ENCODE measurements at places on chromosomes 12 and 14.

GRCh38 chr14:99041141-99041819 is 230.7 kb downstream of the BCL11B start:
- no peak for DNase-seq

- DNase-seq, result no peak
These were observed at the start of gene SCNN1A for GRCh38 chr12:6375269-6376078. Gene SCNN1A (minus strand): TSS chr12:6375563. CDS start chr12:6374783, 780 bp downstream.

DNA sequence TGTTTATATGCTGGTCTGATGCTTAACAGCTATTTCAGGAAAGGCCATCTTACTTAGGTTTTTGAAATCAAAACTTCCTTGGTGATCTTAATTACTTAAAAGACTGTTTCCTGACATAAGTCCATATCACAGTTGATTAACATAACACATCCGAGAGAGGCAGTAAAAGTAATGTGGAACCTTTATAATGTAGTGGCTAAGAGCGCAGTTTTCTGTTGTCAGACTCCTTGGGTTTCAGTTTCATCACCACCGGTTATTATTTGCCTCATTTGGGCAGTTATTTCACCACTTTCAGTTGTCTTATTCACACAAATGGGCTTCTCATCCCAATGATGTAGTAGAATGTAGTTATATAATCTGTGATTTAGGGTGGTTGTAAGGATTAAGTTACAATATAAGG is 30.9 kb downstream of the TBC1D15 start:
- no peak for DNase-seq

DNA sequence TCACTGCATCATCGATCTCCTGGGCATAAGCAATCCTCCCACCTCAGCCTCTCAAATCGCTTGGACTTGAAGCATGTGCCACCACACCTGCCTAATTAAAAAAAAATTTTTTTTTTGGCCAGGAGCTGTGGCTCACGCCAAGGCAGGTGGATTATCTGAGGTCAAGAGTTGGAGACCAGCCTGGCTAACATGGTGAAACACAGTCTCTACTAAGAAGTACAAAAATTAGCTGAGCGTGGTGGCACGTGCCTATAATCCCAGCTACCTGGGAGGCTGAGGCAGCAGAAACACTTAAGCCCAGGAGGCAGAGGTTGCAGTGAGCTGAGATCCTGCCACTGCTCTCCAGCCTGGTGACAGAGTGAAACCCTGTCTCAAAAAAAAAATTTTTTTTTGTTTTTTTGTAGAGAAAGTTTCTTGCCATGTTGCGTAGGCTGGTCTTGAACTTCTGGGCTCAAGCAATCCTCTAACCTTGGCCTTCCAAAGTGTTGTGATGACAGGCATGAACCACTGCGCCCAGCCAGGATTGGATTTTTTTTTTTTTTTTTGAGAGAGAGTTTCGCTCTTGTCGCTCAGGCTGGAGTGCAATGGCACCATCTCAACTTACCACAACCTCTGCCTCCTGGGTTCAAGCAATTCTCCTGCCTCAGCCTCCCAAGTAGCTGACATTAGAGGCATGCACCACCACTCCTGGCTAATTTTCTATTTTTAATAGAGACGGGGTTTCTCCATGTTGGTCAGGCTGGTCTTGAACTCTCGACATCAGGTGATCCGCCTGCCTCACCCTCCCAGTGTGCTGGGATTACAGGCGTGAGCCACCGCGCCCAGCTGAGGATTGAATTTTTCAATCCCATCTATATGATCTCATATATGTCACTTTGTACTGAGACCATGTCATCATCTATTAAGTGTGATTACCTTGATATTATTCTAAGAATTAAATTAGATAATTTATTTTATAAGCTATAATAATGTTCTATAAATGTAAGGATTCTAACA is 12.4 kb downstream of the SLC2A3 start:
- no peak for DNase-seq

- no peak for DNase-seq
These were observed 581 bp downstream of the PITPNM2 start for GRCh38 chr12:123150275-123150743.

GRCh38 chr12:30823156-30823699 is 68.5 kb upstream of the CAPRIN2 start:
- DNase-seq, result no peak

- no peak for DNase-seq
These were observed 6.3 kb upstream of the NYNRIN start for GRCh38 chr14:24392325-24393091.

- no peak for DNase-seq
These were observed 28.9 kb upstream of the EML1 start for GRCh38 chr14:99764222-99764706.

DNA sequence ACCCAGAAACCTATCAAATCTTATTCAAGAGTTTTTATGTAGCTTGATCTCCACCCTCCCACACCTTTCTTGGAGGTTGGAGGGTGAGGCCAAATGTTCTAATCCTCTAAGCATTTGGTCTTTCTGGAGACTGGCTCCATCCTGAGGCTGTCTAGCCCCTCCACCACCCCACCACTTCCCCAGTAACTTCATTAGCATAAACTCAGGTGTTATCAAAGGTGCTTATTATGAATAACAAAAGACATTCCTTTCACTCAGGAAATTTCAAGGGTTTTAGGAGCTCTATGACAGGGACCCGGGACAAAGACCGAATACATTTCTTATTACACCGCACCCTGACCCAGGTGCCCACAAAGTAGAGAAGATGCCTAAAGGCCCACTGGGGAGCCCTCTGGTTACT is 2.8 kb upstream of the TMEM229B start:
- DNase-seq, result no peak

DNA sequence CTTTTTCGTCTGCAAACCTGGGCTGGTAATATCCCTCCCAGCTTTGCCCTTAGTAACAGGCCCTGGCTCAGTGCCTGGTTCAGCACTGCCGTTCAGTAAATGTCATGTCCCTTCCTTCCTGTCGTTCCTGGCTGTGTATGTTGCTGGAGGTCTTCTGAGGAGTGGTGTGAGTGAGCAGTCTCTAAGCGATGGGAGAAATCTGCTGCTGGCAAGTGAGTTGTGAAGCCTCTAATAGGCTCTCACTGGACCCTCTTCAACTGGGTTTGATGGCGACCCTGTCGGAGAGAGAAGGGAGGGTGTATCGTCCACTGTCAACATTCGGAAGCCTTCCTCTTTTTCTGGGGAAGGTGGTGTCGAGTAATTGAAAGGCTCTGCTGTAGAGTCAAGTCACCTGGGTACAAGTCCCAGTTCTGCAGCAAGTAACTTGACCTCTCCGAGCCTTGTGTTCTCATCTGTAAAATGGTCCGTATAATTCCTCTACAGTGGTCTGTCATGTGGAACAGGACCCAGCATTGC is 62.8 kb downstream of the HRK start:
- DNase-seq, result no peak
